Activated CD4-positive, alpha-beta T cell treated with anti-CD3 and anti-CD28 coated beads, Interleukin-10, Interleukin-2, amounts not matched to agents 100 ng/mL and 50 ng/mL, durations not matched to agents 16 hours and 8 hours (primary cell): ENCODE measurements at places on chromosomes 3 and 15.

- no peak for DNase-seq
These were observed 282.5 kb upstream of the TLE3 start for GRCh38 chr15:70379938-70380883.

- DNase-seq, result peak; percentile 67
These were observed 329.4 kb downstream of the TBC1D5 start for GRCh38 chr3:17412950-17413530.

- no peak for DNase-seq
These were observed 97.5 kb downstream of the IGF1R start for GRCh38 chr15:98745650-98746374.

DNA sequence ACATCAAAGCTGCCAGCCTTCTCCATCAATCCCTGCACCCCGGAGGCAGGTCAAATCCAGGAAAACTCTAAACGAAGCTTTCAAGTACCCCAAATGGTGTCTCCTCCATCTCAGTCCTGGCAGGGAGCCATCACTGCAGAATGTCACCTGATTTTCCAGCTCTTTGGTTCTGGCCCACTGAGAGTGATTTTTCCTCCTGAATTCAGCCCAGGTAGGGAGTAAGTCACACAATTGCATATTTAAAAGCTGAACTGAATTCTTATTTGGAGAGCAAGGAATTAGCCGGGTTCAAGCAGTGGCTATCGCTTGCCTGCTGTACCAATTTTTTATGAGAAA lies 5.3 kb downstream of the RFTN1 start:
- DNase-seq, result no peak

- DNase-seq, result no peak
These were observed 6.1 kb upstream of the RPP14 start for GRCh38 chr3:58299839-58300516.

DNA sequence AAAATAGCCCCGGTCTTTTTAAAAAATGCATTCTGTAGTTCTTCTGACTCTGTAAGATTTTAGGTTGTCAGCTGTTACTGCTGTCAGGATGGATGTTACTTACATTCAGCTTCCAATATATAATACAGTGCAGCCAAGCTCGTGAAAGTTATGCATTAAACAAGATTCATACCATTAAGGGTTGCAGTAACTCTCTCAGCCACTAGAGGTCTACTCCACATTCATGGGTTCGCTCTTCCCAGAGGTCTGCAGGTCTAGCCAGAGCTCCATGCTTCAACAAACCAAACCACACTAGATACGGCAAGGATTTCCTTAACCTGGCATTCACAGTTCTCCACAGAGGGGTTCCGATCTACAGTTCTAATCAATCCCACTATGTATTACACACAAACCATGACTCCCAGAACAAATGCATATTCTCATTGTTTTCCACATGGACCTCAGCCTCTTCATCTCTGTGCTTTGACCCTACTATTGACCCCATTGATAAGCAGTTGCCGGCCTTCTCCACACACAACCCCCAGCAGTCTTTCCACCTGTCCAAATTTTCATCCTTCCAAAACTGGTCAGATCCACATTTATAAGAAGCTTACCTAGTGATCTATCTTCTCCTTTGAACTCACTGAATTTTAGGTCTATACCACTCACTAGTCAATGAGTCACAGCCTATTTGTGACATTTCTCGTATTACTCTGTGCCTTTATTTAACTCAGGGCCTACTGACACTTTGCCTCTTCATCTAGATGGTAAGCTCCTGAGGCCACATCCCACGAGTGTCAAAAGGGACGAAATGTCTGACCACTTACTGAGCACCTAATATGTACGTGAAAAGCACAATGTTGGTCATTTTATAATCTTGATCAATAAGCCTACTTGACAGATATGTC lies 33.7 kb downstream of the RORA start:
- DNase-seq, result peak; percentile 42

- DNase-seq, result no peak
These were observed 5.9 kb downstream of the MEX3B start for GRCh38 chr15:82039871-82040270.

DNA sequence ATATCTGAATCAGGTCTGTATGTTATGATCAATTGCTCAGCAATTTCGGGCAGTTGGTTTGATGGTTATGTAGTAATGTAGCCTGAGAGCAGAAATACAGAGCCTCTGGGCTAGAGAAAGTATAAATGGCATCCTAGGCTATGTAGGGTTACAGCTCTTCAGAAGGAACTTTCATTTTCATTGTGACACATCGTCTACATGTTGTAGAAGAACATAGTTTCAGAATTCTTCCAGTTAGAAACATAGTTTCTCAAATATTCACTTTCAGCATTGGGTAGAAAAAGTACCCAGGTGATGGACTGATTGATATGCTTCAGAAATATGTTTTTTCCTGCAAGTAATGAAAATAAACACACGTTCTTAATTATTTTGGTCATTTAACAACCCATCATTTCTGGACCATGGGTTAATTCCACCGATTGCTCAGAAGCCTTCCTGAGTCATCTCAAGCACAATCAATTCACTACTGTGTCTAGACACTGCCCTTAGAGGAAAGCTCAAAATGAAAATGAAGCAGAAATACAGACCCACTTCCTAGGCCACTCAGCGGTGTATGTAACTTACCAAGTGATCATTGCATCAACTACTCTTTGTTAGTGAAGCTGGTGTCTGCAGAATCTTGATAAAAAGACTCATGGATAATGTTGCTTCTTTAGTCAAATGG lies 88.8 kb upstream of the TSEN2 start:
- DNase-seq, result peak; percentile 88

- no peak for DNase-seq
These were observed 36.7 kb downstream of the XYLB start for GRCh38 chr3:38383156-38383875.

GRCh38 chr3:193593668-193594030 lies 641 bp downstream of the OPA1 start:
- DNase-seq, result peak; percentile 73

GRCh38 chr3:152350776-152351175 lies 82.0 kb downstream of the MBNL1 start:
- peak; percentile 34 for DNase-seq

DNA sequence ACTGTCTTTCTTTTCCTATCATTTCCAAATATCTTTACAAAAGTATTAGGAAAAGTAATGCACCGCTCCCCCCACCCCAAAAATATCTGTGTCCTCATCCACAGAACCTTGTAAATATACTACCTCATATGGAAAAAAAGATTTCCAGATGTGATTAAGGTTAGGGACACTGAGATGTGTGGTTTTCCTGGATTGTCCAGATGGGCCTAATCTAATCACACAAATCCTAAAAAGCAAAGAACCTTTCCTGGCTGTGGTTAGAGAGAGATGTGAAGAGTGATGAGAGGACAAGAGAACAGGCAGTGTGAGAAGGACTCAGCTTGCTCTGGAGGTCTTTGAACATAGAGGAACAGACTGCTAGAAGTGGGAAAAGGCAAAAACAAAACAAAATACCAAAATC lies 77.7 kb downstream of the ROBO1 start:
- no peak for DNase-seq
